ENCODE measurements at places on chromosomes 7 and 10.

DNA sequence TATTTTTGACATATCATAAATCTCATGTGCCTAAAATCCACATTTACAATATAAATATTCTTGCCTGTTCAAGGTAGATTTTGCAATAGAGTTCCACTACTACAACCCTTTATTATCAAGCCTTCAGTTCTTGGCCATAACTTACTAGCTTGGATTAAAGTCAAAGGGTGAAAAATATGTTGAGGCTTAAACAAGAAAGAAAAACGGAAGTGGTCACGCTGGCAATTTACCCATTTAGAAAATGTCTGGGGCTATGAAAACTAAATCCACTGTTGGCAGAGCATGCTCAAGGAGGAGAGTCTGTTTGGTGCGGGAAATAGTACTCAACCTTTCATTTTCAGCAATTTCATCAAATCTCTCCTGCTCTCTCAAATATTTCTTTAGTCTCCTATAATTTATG is 209.8 kb upstream of the RHOBTB1 start:
- DNase-seq: no peak

DNA sequence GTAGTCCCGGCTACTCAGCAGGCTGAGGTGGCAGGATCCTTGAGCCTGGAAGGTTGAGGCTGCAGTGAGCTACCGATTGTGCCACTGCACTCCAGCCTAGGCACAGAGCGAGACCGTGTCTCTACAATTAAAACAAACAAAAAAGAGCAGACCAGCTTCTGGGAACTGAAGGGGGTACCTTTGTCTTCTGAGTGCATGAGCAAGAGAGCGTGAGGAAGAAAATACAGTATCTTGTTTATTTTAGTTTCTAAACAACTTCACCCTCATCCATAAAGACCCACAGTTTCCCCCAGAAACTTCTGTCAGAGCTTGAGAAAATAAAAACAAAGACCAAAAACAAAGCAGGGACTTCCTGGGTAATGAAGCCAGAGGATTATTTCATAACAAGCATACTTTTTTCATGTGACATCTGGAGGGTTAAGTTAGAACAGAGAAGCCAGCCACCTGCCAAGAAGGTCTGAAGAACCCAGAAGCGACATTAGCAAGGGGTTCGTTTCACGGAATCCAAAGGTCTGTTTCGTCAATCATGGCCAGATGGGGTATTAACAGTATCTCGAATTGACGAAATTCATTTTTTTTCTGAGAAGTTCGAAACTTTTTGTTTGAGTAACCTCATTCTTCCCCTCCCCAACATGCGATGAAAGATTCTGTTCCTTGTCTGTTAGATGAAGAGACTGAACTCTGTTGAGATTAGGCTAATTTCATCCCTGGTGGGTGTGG is 10.2 kb upstream of the IL2RA start:
- DNase-seq: peak; percentile 90

- no peak for DNase-seq
These were observed 50.1 kb upstream of the CREB5 start for GRCh38 chr7:28362182-28362581.

DNA sequence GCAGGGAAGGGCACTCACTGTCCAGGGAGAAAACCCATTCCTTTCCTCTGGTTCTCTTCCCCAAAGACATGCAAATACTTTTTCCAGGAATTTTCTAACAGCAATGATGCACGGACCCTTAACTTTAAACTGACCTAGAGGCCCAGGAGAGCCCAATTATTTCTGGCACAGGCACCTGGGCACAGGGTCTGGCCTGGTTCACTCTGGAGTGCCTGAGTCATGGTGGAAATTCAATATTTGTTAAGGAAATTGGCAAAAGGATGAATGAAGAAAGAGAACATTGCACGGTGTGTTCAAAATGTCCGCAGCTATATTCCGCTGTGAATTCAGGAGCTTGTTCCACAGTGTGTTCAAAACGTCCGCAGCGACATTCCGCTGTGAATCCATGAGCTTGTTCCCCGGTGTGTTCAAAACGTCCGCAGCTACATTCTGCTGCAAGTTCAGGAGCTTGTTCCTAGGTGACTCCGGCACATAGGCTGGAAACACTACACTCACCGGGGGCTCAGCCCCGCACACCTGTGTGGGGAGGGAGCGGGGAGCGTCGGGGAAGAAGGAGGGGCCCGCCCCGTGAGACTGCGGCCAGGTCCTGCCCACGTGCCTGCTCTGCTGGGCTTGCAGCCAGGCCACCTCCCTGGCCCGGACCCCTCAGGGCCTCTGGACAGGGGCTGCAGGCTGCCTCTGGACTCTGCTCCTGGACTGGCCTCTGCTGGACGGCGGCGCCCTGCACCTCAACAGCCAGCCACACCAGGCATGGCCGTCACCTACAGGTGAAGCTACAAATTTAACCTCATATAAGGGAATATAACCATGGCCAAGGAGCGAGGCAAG is 72.0 kb upstream of the FAM20C start:
- no peak for DNase-seq

All from activated CD4-positive, alpha-beta T cell treated with anti-CD3 and anti-CD28 coated beads, Interleukin-2, Interleukin-4, amounts not matched to agents 100 ng/mL and 50 ng/mL, durations not matched to agents 16 hours and 8 hours (primary cell).